Adipocyte (in vitro differentiated cells): ENCODE measurements at places on chromosomes 7 and 10.

- no peak for DNase-seq
Observed at GRCh38 chr7:158227258-158227984, 360.2 kb downstream of the PTPRN2 start.

DNA sequence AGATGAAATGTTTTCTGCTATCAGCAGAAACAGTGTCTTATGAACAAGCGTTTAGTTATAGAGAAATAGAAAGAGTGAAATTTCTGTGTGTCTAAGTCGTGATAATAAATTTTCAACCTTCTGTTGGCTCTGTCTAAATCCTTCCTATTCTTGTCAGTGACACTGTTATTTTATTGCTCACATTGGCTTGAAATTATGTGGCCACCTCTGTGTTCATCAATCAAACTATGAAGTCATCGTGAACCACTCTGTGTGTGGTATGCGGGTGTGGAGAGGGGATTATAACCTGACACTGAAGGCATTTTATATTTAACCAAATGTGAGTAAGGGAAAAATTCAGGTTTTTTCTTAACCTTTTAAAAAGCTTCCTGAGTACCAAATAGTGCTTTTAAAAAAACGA is 12.3 kb downstream of the AOAH start:
- DNase-seq: no peak

DNA sequence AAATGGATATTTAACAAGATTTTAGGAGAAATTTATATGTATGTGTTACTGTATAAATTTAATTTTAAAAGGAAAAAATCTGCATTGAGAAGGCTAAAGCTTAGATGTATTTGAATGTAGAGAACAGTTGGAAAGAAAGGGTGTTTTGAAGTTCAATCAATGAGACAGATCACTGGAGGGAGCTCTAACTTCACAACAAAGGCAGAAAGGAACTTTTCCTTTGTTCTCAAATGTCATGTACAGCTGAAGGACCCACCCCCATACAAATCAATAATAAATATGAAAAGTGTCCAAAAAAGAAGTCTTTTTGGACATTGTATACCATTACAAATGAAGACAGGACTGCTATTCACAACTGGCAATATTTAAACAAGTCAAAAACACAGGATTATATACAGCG is 403.4 kb downstream of the DNAJB9 start:
- no peak for DNase-seq

DNA sequence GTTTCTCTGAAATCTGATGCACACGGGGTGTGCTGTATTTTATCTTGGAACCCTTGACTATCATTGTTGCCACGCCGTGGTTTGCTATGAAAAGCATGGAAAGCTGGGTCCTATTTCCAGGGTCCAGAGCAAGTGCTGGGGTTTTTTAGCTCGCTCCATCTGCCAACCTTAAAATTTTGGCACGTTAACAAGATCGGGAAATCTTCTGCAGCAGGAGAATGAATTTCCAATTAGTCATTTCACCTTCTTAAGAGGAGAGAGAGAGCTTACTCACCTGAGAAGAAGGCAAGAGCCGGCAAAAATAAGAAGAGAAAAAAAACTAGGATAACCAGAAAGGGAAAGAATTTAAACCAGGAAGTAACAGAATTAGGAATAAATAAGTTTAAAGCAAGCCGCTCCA is 223.6 kb upstream of the CELF2 start:
- DNase-seq: no peak

DNA sequence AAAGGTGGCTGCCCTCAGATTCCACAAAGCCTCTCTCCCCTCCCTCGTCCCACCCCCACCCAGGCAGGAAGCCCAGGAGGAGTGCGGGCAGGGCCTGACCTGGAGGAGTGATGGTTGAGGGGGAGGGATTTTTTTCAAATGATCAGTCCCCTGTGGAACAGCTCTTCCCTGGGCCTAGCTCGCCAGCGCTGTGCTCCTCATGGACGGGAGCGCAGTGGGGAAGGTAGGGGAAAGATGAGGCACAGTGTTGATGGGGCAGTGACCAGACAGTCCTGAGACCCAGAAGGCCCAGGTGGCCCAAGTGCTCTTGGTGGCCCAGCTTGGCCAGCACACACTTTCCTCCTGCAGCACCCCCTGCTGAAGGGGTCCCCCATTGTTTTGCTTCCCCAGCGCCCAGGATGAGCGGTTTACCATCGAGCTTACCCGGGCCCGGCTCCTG is 8.5 kb downstream of the SAP25 start:
- DNase-seq: no peak

DNA sequence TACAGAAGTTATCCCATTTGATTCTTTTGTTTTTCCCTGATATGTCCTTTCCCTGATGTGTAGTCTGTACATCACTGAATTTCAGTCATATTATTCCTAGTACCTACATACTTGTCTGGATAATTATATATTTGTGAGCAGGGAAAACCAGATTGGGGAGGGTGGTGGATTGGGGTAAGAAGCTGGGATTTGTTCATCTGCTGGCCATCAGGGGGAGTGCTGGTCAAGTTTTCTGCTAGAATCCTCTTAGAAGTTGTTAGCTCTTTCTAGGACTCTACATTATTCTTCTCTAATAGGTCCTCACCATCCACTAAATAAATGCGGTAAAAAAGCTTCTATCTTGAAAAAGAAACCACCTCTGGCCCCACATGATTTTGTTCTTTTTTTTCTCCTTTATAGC is 232.7 kb upstream of the TAC1 start:
- peak; percentile 17 for DNase-seq

DNA sequence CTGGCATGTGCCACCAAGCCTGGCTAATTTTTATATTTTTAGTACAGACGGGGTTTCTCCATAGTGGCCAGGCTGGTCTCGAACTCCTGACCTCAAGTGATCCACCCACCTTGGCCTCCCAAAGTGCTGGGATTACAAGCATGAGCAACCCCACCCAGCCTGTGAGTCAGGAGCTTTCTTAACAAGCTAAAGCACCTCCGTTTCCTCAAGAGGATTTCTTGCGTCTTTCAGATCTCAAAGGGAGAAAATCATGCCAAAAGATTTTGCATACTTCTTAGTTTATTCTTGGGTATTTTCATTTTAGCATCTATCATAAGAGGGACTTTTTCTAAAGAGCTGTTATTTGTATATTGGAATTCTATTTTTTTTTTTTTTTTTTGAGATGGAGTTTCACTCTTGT is 47.9 kb upstream of the FOXK1 start:
- DNase-seq: peak; percentile 30

DNA sequence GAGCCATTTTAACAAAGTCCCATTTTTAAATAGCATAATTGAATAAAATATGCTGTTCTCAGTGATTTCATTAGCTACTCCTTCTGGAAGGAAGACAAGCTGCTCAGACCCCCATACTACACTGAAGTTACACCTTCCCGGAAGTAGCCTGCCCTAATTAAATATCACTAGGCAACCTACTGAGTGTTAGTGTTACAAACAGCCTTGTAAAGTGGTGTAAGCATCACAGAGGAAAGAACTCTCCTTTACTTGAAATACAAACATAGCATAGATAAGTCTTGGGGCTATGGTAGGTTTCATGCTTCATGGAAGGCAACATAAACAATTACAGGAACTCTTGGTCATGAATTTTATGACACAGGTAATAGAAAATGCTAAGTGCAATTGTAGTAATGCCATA is 43.4 kb upstream of the PTN start:
- DNase-seq: no peak
